ENCODE measurements at places on chromosomes 11 and 22.

- peak; percentile 85 for DNase-seq
- H3K36me3 ChIP-seq = peaks cover 5% of the 10 kb centered on the region
- peaks cover 29% of the 10 kb centered on the region for H3K4me1 ChIP-seq
- no peak overlapping the region for H3K4me3 ChIP-seq
Observed at GRCh38 chr11:8090756-8091155, 9.7 kb downstream of the TUB start.

- no peak overlapping the region for H3K4me3 ChIP-seq
- H3K27ac ChIP-seq = peak overlapping the region; percentile 25
- peaks cover 21% of the 10 kb centered on the region for H3K36me3 ChIP-seq
- H3K27me3 ChIP-seq = no peaks in the 10 kb centered on the region
- DNase-seq = no peak
- H3K4me1 ChIP-seq = no peaks in the 10 kb centered on the region
Observed at GRCh38 chr22:29231971-29232959, 26.6 kb downstream of the EMID1 start.

GRCh38 chr11:85822814-85823213, 11.9 kb upstream of the SYTL2 start:
- H3K4me3 ChIP-seq = no peak overlapping the region
- no peak for DNase-seq
- H3K4me1 ChIP-seq = peaks cover 4% of the 10 kb centered on the region
- no peak overlapping the region for H3K27ac ChIP-seq
- H3K27me3 ChIP-seq = peaks cover 20% of the 10 kb centered on the region

DNA sequence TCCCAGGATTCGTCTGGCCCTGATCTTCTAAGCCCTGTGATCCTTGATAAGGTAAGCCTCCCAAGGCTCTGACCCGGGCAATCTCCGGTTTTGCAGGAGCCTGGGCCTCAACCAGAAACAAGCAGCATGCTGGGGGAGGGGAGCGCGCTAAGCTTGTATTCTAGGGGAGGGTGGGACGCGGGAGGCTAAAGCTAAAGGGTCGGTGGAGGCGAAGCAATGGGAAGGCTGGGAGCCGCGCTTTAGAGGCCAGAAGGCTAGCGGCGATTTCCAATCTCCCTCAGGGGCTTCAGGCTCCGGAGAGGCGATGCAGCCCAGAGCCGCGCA, 753 bp downstream of the PTPN5 start:
- H3K27ac ChIP-seq = no peak overlapping the region
- H3K4me1 ChIP-seq = peaks cover 12% of the 10 kb centered on the region
- DNase-seq = no peak
- H3K36me3 ChIP-seq = no peaks in the 10 kb centered on the region

- no peak overlapping the region for H3K27ac ChIP-seq
- no peaks in the 10 kb centered on the region for H3K4me1 ChIP-seq
- H3K36me3 ChIP-seq = no peaks in the 10 kb centered on the region
- no peak for DNase-seq
- H3K4me3 ChIP-seq = no peak overlapping the region
Observed at GRCh38 chr22:48226026-48227013, 1463.9 kb downstream of the TBC1D22A start.

- H3K27ac ChIP-seq = peak overlapping the region; percentile 62
- H3K4me3 ChIP-seq = no peak overlapping the region
- DNase-seq = no peak
- no peaks in the 10 kb centered on the region for H3K36me3 ChIP-seq
- H3K27me3 ChIP-seq = no peaks in the 10 kb centered on the region
Observed at GRCh38 chr11:129287920-129288319, 87.7 kb upstream of the BARX2 start.

DNA sequence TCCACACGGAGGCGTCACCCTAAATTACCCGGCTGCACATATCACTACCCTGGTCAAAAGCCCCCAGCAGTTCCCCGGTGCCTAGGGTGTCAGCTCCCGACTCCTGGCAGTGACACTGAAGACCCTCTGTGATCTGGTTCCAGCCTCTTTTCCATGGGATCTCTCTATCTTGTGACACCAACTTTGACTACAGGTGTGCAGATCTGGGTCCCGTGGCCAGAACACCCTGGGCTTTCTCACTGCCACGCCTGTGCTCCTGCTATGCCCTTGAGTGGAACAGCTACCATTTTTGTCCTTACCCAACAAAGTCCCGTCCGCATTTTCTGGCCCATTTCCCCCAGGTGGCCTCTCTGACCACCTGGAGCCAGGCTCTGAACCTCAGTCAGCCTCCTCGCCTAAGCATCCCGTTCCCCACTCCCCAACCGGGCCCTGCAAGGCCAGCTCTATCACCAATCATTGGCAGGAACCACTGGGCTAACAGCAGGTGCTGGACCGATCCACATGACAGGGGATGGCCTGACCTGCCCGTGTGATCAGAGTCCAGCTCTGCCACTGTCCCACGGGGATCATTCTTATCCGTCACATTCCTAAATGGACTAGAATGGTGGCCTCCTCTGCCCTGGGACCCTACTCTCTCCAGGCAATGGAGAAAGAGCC, 20.7 kb upstream of the CBX7 start:
- peaks cover 19% of the 10 kb centered on the region for H3K27me3 ChIP-seq
- peak overlapping the region; percentile 51 for H3K27ac ChIP-seq
- DNase-seq = no peak
- peaks cover 70% of the 10 kb centered on the region for H3K4me1 ChIP-seq

GRCh38 chr11:12074529-12075195, 35.7 kb upstream of the MICAL2 start:
- DNase-seq = no peak
- no peaks in the 10 kb centered on the region for H3K36me3 ChIP-seq
- H3K27ac ChIP-seq = no peak overlapping the region
- no peak overlapping the region for H3K4me3 ChIP-seq
- no peaks in the 10 kb centered on the region for H3K4me1 ChIP-seq
- H3K27me3 ChIP-seq = peaks cover 17% of the 10 kb centered on the region

- H3K27ac ChIP-seq = peak overlapping the region; percentile 12
- H3K27me3 ChIP-seq = peaks cover 6% of the 10 kb centered on the region
- no peaks in the 10 kb centered on the region for H3K36me3 ChIP-seq
- no peak overlapping the region for H3K4me3 ChIP-seq
Observed at GRCh38 chr11:110883256-110883655, 171.0 kb upstream of the ARHGAP20 start.

DNA sequence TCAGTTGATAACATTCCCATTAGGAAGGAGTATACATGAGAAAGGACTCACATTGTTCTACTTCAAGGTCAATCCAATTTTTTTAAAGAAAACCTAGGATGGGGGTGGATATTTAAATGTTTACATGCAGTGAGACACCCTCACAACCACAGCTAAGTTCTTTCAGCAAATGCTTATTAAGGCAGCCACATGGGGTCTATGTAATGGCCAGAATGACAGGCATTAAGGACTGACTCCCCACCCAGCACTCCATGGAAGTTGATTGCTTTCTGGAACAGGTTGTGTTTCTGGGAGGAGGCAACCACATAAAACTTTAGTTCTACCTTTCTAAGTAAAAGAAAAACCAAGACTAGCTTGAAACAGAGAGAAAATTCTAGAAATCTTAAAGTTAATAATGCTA, 662.0 kb upstream of the CCDC90B start:
- no peak for DNase-seq
- H3K4me3 ChIP-seq = no peak overlapping the region
- no peak overlapping the region for H3K27ac ChIP-seq
- peaks cover 5% of the 10 kb centered on the region for H3K27me3 ChIP-seq

- peaks cover 32% of the 10 kb centered on the region for H3K27me3 ChIP-seq
- H3K4me1 ChIP-seq = peaks cover 15% of the 10 kb centered on the region
- no peak for DNase-seq
- no peaks in the 10 kb centered on the region for H3K36me3 ChIP-seq
Observed at GRCh38 chr22:48338793-48339705, 1488.6 kb downstream of the BRD1 start.

DNA sequence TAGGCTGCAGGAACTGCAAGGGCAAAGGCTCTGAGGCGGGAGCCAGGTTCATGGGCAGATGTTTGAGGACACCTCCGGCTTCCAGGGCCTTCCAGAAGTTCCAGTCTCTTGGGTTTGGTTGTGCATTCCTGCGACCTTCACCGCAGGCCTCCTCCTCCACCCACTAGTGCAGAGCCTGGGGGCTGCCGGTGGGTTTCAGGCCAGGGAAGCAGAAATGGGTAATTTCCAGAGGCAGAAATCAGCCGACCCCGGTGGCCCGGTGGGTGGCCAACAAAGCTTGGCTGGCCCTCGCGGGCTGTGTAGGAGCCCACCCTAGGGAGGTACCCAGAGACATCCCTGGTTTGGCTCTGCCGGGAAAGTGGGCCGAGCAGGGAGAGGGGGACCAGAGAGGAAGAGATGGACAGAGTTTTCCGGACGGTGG, 417 bp upstream of the PHETA2 start:
- peaks cover 62% of the 10 kb centered on the region for H3K4me1 ChIP-seq
- no peaks in the 10 kb centered on the region for H3K36me3 ChIP-seq
- H3K27ac ChIP-seq = no peak overlapping the region
- no peak overlapping the region for H3K4me3 ChIP-seq
- H3K27me3 ChIP-seq = peaks cover 4% of the 10 kb centered on the region
- DNase-seq = no peak

DNA sequence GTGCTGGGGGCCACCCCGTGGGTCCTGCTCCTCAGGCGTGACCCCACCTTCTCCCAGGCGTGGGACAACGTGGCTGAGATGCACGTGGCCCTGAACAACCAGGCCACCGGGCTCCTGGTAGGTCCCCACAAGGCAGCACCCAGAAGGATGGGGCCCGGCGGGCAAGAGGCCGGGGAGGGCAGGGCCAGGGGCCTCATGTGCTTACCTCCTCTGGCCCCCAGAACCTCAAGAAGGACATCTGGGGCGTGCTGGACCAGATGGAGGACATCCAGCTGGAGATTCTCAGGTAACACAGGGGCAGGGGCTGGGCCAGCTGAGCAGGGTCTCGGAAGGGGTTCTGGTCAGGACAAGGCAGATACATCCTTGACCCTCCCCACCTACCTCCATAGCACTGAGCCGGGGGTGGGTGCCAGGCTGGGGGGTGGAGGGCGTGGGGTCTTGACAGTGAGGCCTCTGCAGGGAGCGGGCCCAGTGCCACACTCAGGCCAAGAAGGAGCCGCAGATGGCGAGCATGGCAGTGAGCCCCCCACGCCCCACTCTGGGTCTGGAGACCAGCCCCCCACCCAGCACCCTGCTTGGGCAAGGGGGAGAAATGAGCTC, 186.3 kb downstream of the IGLL1 start:
- DNase-seq = no peak
- peaks cover 39% of the 10 kb centered on the region for H3K36me3 ChIP-seq
- H3K27ac ChIP-seq = no peak overlapping the region
- H3K4me1 ChIP-seq = peaks cover 55% of the 10 kb centered on the region
- H3K27me3 ChIP-seq = peaks cover 3% of the 10 kb centered on the region
- no peak overlapping the region for H3K4me3 ChIP-seq

DNA sequence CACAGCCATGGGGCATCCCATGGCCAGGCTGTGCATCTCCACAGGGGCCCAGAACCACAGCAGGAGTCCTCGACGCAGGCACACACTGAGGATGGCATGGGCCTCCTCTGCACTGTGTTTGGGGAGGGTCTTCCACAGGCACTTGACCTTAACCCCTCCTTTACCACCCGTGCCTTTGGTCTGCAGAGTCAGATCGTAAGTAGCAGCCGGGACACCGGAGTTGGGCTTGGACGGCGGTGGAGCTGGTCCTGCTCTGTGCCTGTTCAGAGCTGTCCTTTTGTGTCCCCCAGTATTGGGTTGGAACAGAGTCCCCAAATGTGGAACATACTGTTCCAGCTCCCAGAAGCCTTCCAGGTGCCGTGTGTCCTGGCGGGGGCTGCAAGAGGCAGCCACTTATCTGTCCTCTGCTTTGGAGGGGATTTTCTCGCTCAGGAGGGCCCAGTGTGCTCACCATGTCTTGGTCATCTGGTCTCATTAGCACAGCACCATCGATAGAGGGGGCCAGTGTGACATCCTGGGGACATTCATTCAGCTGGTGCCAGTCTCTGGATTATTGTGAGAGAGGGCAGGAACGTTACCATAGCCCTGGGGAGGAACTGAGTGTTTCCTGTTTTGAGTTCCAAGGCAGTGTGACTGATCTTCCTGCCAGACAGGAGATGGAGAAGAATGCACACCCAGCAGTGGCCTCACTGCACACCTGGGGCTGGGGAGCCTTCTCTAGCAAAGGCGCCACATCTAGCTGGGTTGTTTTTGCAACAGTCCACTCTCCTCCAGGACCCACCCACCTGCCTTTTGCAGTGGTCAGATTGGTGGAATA, 12.4 kb downstream of the CRELD2 start:
- H3K27me3 ChIP-seq = peaks cover 30% of the 10 kb centered on the region
- no peaks in the 10 kb centered on the region for H3K36me3 ChIP-seq
- H3K27ac ChIP-seq = peak overlapping the region; percentile 47
- no peak overlapping the region for H3K4me3 ChIP-seq

DNA sequence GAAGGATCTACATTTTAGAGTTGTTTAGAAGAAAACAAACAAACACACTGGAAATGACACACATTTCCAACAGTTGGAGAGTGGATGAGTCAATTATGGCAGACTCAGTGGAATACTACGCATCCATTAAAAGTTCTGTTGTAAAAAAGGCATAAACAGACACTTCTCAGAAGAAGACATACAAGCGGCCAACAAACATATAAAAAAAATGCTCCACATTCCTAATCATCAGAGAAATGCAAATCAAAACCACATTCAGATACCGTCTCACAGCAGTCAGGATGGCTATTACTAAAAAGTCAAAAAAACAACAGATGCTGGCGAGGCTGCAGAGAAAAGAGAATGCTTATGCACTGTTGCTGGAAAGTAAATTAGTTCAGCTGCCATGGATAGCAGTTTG, 298.2 kb downstream of the DDX10 start:
- H3K27ac ChIP-seq = no peak overlapping the region
- DNase-seq = no peak
- H3K27me3 ChIP-seq = peaks cover 4% of the 10 kb centered on the region
- H3K4me3 ChIP-seq = no peak overlapping the region
